HFFc6 (cell line): ENCODE measurements at places on chromosomes 7 and 10. TPM values are rescaled to one million over a fixed set of nuclear protein-coding genes. Genes with fewer than 3 reads are reported as not detected.
A peak's percentile ranks its signal among the peaks of the same experiment; 100 is the strongest.

The CREB5 gene
- total RNA-seq, result 0.60 and 1.0 TPM in 2 replicates

The WEE2 gene
- total RNA-seq, result not detected in 3 replicates

The ZPBP gene
- not detected in 3 replicates for total RNA-seq

- no peaks in the 10 kb centered on the region; the same call in 1 of the 2 replicates for H3K27me3 ChIP-seq
- H3K27ac ChIP-seq, result peak overlapping the region; percentile 88
These were observed 49.4 kb downstream of the HK1 start for GRCh38 chr10:69327463-69328379.

GRCh38 chr7:135512135-135512887 is 2.4 kb upstream of the CNOT4 start:
- no peak overlapping the region; the same call in 1 of the 2 replicates for H3K27ac ChIP-seq
- peak; percentile 61 for DNase-seq
- H3K4me3 ChIP-seq, result no peak overlapping the region
- H3K27me3 ChIP-seq, result no peaks in the 10 kb centered on the region; the same call in 1 of the 2 replicates
- peaks cover 11% of the 10 kb centered on the region for H3K4me1 ChIP-seq

DNA sequence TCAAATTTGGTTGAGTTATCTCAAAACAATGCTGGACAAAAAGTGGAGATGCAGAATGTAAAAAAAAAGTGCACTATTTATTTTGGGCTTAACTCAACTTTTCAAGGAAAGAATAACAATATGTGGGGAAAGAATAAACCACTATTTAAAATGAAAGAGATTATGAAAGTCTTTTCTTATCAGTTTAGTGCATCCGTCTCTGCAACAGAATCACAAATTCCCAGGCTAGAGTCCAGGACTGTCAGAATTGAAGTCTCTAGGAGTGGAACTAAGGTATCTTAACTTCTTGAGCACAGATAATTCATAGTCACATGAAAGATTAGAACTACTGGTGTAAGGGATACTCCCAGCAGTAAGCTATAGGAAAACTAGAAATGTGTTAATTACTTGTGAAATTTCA is 1200.3 kb upstream of the LRRN3 start:
- H3K4me1 ChIP-seq, result peaks cover 31% of the 10 kb centered on the region
- no peak overlapping the region for H3K27ac ChIP-seq
- DNase-seq, result no peak
- H3K4me3 ChIP-seq, result no peak overlapping the region; the same call in 1 of the 2 replicates

DNA sequence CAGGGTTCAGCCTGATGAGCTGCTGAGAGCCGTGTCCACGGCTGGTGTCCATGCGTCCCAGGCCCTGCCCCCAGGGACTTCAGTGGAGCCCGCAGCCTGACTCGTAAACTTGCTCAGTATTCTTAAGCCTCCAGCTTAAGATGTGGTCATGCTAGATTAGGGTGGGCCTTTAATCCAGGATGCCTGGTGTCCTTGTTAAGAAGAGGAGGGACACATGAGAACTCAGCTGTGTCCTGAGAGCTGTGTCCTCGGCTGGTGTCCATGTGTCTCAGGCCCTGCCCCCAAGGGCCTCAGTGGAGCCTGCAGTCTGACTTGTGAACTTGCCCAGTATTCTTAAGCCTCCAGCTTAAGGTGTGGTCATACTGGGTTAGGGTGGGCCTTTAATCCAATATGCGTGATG is 23.0 kb downstream of the DOCK1 start:
- no peak overlapping the region for H3K27ac ChIP-seq
- H3K27me3 ChIP-seq, result peaks cover 2% of the 10 kb centered on the region; the same call in 1 of the 2 replicates
- peaks cover 24% of the 10 kb centered on the region for H3K36me3 ChIP-seq
- H3K4me1 ChIP-seq, result peaks cover 39% of the 10 kb centered on the region
- DNase-seq, result no peak
- no peak overlapping the region for H3K4me3 ChIP-seq

DNA sequence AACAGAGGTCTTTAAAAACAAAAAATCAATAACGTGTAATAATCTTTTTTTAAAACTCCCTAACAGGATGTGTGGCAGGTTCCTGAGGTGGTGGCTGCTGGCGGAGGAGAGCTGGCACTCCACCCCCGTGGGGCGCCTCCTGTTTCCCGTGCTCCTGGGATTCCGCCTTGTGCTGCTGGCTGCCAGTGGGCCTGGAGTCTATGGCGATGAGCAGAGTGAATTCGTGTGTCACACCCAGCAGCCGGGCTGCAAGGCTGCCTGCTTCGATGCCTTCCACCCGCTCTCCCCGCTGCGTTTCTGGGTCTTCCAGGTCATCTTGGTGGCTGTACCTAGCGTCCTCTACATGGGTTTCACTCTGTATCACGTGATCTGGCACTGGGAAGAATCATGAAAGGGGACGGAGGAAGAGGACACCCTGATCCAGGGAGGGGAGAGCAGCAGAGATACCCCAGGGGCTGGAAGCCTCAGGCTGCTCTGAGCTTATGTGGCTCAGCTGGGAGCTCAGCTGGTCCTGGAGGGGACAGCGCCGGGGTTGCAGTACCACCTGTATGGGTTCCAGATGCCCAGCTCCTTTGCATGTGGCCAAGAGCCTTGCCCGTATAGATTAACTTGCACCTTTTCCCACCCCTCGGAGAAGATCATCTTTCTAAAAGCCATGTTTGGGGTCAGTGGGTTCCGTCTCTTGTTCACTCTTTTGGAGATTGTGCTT is 16.7 kb upstream of the AZGP1 start:
- no peak overlapping the region for H3K4me3 ChIP-seq
- no peak overlapping the region for H3K27ac ChIP-seq
- H3K27me3 ChIP-seq, result peaks cover 22% of the 10 kb centered on the region
- H3K4me1 ChIP-seq, result peaks cover 18% of the 10 kb centered on the region
- no peak for DNase-seq
- H3K36me3 ChIP-seq, result no peaks in the 10 kb centered on the region

- peaks cover 2% of the 10 kb centered on the region; the same call in 1 of the 2 replicates for H3K27me3 ChIP-seq
- H3K36me3 ChIP-seq, result no peaks in the 10 kb centered on the region
- no peak overlapping the region for H3K4me3 ChIP-seq
- H3K27ac ChIP-seq, result no peak overlapping the region
- no peak for DNase-seq
These were observed 386.0 kb downstream of the KIF20B start for GRCh38 chr10:90087197-90088023.
